Islet precursor cell (in vitro differentiated cells): ENCODE measurements at places on chromosomes 7 and 10.
A peak's percentile ranks its signal among the peaks of the same experiment; 100 is the strongest.

DNA sequence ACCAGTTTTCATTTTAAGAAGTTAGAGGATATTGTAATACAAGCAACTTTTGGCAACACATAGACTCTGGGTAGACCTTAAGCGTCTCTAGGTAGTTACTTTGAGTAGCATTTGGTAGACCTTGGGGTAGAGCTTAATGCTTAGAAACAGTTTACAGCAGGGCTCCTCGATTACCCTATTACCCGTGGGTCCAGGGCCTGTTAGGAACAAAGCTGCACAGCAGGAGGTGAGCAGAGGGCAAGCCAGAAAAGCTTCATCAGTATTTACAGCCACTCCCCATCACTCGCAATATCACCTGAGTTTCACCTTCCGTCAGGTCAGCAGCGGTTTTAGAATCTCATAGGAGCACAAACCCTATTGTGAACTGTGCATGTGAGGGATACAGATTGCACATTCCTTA, 173.5 kb downstream of the TSPAN12 start:
- DNase-seq: no peak

- DNase-seq: no peak
Measured at GRCh38 chr10:33187427-33187999, 147.0 kb downstream of the NRP1 start.

GRCh38 chr7:130943336-130943901, 209.4 kb upstream of the KLF14 start:
- DNase-seq: no peak

DNA sequence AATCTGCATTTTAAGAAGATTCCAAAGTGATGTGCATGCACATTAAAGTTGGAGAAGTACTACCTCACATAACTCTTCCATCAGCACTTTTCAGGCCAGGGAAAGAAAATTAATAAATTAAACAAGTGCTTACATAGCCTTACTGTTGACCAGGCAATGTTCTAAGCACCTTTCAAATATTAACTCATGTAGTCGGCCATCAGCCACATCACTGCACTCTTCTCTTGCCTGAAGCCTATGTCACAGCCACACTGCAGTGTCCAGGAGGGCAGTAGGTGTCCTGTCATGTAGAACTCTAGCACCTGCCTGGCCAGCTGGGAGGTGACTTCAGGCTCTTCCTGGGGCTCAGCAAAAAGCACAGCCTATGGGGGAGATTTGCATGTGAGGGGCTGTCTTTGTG, 71.5 kb downstream of the CDK1 start:
- no peak for DNase-seq

DNA sequence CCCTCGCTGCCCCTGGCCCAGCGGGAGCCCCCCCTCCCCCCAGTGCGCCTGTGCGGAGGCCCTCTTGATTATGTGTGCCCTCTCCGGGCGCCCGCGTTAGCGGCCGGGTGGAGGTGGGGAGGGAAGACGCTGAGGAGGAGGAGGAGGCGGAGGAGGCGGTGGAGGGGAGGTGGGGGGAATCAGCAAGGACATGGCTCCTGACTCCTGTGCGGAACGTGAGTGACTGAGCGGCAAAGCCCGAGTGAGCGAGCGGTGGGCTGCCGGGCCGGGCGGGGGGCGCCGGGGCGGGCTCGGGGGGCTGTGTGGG, 201 bp downstream of the MLLT10 start:
- DNase-seq: no peak

- no peak for DNase-seq
Measured at GRCh38 chr10:79905322-79906314, 43.3 kb downstream of the SFTPD start.

GRCh38 chr10:103692436-103692951, 162.9 kb downstream of the SH3PXD2A start:
- DNase-seq: no peak

GRCh38 chr10:75466001-75466400, 34.6 kb downstream of the LRMDA start:
- no peak for DNase-seq

DNA sequence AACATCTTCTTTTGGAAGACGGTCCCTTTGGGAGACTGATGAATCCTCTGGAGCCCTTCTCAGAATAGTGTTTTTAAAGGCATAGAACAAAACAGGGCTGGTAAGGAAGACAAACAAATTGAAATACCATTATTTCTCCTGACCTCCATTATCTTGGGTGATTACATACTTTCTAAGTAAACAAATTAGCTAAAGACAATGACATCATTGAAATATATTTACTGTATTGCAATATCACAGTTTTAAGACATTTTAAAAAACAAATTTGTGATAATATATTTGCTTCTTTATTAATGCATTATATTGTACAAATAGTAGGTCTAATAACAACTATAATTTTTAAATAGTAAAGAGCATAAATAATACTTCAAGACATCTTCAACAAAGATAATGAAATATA, 152.2 kb upstream of the CDK1 start:
- no peak for DNase-seq

- no peak for DNase-seq
Measured at GRCh38 chr10:1267568-1267967, 211.4 kb downstream of the WDR37 start.

DNA sequence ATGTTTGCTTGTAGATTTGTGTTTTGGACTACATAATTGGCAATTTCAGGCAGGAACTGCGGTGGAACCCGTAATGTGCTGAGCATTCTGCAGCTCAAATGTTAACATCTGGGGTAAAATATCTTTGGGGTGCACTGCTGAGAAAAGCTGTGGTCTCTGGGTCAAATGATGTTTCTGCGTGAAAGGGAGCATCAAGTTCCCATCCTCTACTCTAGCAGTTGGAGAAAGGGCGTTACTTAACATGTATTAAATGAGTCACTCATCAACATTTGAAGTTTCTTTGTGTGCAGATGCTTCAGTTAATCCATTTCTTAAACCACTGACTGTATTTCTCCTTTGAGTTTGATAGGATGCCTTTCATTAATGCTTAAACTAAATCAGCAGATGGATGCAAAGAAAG, 273.1 kb upstream of the PITRM1 start:
- DNase-seq: no peak

DNA sequence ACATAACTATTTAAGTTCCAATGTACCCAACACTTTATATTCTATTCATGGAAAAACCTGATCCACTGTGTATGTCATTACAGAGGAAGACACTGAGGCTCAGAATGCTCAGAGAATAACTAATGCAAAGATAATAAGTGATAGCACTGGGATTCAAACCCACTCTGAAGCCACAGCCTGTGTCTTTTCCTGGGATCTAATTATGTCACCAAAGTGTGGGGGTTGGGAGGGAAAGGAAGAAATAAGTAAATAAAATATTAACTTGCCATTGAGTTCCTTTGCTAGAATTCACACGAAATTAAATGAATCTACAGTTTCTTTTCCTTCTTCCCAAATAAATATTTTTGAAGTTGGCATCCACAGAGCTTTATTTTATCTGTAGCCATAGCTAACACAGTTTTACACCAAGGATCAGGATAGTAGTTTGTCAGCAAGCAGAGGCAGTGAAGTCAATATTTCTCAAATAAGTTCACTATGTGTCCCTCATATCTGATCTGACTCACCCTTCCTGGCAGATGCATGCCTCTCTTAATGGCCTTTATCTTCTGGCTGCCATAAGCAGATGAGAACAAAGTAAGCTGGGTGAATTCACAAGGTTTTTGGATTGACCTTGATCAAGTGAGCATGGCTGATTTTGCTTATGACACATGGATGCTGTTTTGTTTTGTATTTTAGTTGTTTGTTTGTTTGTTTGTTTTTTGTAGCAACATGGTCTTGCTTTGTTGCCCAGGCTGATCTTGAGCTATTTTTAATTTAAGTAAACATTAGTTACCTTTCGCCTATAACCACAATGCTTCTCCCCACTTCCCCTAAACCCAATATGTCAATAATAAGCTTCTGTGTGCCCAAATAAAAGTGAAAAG, 6.3 kb downstream of the RAPGEF5 start:
- DNase-seq: no peak

- peak; percentile 61 for DNase-seq
Measured at GRCh38 chr10:132382231-132382922, 14.6 kb upstream of the PWWP2B start.

GRCh38 chr10:111289461-111289860, 212.6 kb downstream of the ADRA2A start:
- no peak for DNase-seq
